NCI-H510A (cell line): ENCODE measurements at places on chromosomes 5 and 9.

DNA sequence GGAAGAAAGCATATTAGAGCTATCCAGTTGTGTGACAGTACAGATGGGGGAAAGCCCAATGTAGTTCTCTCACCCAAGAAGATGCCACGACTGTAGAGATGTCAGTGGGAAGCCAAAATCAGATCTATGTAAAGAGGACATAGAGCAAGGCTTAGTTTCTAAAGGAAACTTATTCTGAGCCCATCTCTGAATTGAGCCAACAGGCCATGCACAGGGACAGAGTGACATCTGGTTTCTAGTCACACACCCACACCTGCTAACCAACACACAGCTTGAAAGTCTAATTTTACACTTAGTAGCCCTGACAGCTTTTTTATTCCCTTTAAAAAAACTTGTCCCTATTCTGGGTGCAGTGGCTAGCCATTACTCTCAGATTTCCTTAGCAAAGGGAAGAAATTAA, 22.3 kb downstream of the PRELID2 start:
- DNase-seq, result no peak

DNA sequence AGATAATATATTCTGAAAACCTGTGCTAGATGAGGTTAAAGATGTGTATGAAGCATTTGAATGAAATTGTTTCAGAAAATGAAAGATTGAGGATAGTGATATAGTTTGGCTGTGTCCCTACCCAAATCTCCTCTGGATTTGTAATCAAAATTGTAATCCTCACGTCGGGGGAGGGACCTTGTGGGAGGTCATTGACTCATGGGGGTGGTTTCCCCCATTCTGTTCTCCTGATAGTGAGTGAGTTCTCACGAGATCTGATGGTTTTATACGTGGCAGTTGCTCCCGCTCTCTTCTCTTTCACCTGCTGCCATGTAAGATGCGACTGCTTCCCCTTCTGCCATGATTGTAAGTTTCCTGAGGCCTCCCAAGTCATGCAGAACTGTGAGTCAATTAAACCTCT, 2.0 kb upstream of the TEX48 start:
- DNase-seq, result no peak

GRCh38 chr5:159456261-159456660, 126.0 kb upstream of the IL12B start:
- no peak for DNase-seq

DNA sequence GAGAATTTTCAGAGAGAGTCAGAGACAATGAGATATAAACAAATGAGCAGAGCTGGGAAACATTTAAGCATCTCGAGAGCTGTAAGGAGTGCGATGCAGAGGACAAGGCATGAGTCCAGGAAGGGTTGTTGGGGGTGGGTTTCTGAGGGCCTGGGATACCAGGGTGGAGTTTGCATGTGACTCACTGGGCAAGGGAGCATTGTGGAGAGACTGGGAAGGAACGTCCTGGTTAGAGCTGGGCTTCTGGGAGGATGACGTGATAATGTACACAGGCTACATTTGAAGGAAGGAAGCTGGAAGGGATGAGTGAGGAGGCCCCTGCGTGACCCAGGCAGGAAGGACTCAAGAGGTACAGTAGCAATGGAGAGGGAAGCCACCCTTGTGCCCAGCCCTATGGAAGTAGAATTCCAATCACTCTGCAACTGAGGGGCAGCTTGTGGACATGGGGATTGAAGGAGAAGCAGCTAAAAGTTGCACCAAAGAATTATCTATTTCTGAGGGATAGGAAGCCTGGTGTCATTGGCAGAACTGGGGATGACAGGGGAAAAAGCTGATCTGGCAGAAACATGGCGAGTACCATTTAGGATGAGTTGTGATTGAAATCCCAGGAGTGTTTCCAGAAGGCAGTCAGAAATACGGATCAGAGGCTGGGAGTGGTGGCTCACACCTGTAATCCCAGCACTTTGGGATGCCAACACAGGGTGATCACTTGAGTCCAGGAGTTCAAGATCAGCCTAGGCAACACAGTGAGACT, 59.3 kb upstream of the AFAP1L1 start:
- no peak for DNase-seq

GRCh38 chr9:128026255-128026772, 40.8 kb downstream of the NAIF1 start:
- no peak for DNase-seq

DNA sequence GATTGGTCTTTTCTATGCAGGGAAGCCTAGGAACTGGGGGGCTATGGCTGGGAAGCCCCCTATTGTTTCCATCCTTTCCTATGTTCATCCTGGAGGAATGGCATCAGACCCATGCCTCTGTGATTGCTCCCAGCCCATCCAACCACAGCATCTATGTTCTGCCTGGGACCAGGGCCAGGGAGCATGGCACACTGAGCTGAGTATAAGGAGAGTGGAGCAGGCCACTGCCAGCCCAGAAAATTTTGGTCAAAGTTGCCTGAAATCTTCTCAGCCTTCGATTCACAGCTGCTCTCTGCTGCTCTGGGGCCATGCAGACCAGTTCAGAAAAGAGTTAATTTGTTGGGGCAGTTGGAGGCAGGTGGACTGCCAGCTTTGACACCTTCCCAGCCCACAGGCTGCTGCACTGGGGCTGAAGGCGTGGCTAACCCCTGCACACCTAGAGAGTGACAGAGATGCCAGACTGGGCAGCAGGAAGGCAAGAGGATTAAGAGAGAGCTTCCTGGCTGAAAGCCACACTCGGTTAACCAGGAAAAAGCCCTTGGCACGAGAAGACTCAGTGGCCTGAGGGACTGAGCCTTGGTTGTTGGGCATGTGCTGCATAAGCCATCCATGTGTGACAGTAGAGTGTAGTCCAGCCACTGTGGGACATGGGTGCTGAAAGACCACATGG, 12.1 kb downstream of the TGFBI start:
- DNase-seq, result no peak
